ENCODE measurements at places on chromosomes 5 and 9.
A peak's percentile ranks its signal among the peaks of the same experiment; 100 is the strongest.

DNA sequence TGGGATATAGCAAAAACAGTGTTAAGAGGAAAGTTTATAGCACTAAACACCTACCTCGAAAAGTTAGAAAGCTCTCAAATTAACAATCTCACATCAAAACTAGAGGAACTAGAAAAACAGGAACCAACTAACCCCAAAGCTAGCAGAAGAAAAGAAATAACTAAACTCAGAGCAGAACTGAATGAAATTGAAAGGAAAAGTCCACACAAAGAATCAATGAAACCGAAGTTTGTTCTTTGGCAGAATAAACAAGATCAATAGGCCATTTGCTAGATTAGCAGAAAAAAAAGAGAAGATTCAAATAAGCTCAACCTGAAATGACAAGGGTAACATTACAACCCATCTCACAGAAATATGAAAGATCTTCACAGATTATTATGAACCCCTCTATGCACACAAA, 234.8 kb upstream of the ISL1 start:
- no peak for DNase-seq

- DNase-seq, result peak; percentile 66
Measured at GRCh38 chr9:503881-504852, 289.5 kb downstream of the DOCK8 start.

- no peak for DNase-seq
Measured at GRCh38 chr9:134781591-134782302, 98.9 kb upstream of the FCN2 start.

DNA sequence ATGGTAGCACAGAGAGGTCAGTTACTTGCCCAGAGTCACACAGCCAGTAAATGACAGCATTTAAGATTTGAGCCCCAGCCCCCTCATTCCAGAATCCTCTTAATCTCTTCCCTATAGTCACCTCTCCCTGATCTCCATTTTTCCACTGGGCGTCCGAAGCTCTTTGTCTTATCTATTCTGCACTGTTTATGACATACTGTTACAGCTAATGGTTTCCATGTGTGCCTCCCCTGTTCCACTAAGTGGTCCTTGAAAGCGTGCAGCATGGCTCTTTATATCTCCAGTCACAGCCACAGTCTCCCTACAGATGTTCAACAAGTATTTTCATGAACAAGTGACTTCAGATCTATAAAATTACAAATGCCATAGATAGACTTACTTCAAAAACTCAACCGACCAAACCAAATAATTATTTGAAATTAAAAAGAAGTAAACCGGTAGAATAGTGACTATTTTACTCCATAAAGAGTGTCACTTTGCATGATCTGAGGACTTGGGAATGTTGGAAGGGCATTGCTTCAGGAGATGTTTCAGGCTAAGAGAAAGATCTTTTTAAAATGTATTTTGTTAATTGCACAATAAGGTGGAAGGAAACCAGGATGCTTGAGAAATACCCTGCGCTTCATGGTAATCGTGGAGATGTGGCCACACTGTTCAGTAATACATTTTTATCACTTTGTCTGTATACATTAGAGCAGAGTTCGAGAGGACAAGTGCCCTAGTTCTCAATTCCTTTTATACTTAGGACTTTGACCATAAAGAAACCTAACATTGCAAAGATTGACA, 237.2 kb downstream of the FBXL7 start:
- no peak for DNase-seq

GRCh38 chr5:127492854-127493738, 24.3 kb upstream of the PRRC1 start:
- DNase-seq, result peak; percentile 21

- DNase-seq, result no peak
Measured at GRCh38 chr5:114324282-114324681, 37.6 kb upstream of the KCNN2 start.

DNA sequence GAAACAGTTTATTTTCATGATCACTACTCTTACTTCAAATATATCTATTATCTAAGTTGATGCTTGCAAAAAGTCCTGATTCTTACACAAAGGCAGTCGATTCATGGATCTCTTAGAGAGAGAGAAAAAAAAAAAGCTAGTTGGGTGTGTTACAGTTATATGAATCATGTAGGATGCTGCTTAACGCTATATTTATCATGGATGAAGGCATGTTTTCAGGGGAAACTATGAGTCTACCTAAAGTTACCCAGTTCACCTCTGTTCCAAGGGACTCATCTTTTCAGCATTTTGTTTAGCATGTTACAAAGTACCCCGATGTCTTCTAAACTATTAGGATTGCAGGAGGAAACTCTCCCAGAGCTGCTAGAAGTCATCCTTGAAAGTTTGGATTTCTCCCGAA, 13.5 kb downstream of the TMC1 start:
- DNase-seq, result no peak

GRCh38 chr5:128551476-128551875, 13.4 kb upstream of the FBN2 start:
- no peak for DNase-seq

DNA sequence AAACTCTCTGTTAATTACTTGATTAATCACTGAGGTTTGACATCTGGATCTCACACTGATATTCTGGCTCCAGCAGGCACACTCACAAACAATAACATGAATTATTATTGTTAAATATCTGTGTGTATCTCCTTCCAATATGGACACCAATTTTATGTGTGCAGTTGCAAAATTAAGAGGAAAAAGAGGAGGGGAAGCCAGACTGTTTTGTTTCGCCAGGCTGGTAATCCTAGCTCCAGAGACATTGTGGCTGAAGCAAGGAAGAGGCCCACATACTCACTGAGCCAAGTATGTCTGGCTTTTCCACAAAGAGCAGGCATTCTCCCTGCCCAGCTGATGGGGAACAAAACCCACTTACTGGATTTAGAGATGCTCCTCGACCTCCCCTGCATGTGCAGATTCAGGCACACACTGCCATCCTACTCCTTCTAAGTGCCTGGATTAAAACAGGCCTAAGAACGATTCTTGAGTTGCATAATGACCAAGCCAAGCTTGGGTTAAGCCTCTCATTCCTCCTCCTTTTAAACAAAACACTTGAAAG, 181.9 kb downstream of the ESM1 start:
- DNase-seq, result no peak

DNA sequence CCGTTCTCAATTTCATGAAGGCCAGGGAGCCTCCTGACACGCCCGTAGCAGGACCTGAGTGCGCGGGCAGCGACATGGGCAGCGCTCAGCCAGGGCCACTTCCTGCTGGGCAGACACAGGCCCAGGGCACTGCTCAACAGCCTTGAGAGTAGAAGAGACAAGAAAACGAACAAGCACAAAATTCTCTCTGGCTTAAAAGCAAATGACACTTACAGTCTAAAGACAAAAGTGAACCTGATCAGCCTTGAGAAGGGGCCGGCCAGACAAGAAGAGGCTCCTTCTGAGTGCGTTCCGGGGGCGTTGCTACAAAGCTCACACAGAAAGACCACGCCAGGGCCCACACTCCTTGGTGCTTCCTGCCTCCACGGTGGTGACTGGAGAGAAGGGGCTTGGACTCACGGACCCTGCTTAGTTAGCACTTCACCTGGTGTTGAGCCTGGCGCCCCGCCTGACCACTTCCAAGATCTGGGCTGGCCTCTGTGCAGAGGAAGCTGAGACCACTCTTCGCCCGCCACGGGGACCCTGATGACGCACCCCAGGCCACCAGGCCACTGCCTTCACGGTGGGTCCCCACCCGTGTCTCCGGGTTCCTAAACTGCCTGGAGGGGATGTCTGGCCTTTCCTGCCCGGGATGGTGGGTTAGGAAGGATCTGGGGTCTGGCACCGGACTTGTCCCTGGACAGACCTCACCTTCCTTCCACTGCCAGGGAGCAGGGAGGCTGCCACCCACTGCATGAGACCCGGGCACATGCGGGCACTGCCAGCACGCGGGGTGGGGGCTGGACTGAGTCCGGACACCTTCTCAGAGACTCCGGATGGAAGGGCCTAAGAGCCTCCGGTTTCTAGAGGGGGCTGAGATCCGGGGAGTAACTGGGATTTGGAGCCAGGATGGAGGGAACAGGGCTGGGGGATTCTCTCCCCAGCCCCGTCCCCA, 1.3 kb downstream of the SLC12A7 start:
- DNase-seq, result no peak

DNA sequence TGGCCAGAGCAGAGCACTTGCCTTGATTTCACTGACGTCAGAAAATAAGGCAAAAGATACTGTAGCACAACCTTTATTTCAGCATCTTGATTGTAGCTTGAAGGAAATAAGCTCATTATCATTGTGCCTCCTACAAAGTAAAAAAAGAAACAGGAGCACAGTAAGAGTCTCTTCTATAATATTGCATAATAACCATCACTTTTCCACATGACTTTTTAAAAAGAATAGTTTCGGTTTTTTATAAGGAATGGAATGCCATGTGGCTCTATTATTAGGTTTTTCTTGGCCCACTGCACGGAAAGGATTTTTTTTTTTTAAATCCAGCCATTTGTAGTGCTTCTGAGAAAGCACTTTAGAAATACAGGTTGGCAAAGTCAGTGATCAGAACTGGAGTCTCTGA, 655.3 kb downstream of the LRRC70 start:
- no peak for DNase-seq

DNA sequence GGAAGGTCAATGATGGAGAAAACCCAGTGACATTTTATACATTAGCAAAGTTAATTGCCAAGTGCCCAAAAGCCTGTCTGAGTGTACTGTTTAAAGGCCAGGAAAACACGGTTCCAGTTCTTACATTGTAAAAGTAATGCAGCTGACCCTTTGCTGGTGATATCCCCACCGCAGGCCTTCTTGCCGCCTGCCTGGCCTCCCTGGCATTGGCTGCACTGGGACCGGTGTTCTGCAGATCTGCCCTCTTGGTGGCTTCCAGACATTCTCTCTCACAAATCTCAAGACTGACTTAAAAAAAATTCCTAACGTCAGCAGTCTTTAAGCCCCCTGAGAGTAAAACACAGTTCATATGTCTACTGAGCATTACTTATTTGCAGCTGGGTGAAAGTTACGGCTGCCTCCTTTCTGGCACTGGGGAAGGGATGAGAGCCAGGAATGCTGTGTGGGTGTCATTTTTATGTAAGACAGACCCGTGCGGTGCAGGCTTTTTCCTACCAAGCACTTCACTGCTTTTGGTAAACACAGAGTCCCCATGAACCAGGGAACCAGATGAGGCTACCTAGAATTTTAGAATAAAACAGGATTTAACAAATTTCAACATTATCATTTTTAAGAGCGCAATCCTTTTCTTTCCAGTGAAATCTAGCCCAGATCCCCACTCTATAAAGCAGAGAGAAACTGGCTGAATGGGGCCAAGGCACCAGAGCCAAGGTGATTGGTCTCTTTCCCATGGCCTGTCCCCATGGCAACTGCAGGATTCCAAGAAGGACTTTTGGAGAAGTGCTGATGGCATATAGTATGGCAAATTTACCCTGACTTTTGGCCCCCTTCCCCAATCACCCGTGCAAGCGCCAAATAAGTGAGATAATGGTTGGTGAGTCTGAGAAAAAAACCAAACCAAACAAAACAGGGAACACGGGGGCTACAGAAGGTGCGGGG, 80.8 kb downstream of the LMNB1 start:
- no peak for DNase-seq

DNA sequence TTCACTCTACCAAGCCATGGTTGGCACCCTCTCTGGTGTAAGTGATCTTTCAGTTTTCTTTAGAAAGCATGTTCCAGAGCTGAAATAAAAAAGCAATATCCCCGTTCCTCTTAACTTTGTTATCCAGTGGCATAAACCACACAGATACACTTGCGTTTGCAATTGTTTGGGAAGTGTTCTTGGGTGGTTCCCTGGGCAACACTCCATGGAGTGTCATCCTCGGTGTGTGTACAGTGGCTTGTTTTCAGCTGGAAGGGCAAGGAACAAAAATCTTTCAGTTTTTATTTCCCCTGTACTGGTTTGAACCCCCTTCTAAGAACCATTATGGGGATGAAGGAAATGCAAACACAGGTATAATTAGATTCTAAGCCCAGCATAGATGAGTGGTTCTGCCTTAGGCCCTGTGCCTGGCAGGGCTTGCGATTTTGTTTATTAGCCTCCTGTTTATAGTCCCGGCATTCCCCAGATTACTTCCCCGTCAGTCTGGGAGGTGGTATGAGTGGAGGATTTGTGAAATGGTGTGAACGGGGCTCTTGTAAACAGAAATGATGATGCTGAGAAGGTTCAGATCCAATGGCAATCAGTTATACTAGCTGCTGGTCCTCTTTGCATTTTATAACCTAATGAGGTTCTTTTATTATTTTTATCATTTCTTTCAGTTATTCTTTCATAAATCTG, 76.0 kb upstream of the CD180 start:
- no peak for DNase-seq

DNA sequence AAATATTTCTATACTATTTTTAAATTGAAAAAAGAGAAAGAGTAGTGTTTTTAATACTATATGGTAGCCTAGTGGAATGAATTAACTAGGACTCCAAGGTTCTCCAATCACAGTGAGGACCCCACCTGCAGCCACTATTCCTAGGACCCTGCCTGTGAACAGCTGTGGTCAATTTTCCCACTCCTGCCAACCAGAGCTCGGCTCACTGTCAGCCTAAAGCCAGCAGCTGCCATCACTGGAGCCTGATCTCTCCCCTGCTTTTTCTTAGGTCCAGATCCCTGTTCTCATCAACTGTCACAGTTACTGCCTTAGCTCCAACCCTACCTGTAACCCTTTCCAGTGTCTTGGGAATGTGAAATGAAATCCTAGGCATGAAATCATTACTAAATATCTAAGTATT, 25.3 kb downstream of the ARSB start:
- no peak for DNase-seq

GRCh38 chr9:81874931-81875330, 53.3 kb upstream of the SPATA31D4 start:
- no peak for DNase-seq

GRCh38 chr9:133710661-133711427, 27.3 kb downstream of the SARDH start:
- DNase-seq, result no peak

GRCh38 chr5:43571237-43571636, 14.4 kb upstream of the PAIP1 start:
- no peak for DNase-seq

GRCh38 chr9:13127131-13127530, 152.4 kb downstream of the MPDZ start:
- DNase-seq, result no peak

GRCh38 chr9:127066851-127067136, 55.6 kb downstream of the ANGPTL2 start:
- no peak for DNase-seq

GRCh38 chr5:103990064-103990463, 427.5 kb upstream of the NUDT12 start:
- no peak for DNase-seq

GRCh38 chr9:127828262-127829031, 25.8 kb downstream of the FPGS start:
- no peak for DNase-seq

GRCh38 chr5:109945097-109945678, 255.5 kb downstream of the MAN2A1 start:
- no peak for DNase-seq

GRCh38 chr5:143199161-143199560, 204.3 kb downstream of the NR3C1 start:
- no peak for DNase-seq

- no peak for DNase-seq
Measured at GRCh38 chr5:5014586-5015235, 125.4 kb upstream of the ADAMTS16 start.

DNA sequence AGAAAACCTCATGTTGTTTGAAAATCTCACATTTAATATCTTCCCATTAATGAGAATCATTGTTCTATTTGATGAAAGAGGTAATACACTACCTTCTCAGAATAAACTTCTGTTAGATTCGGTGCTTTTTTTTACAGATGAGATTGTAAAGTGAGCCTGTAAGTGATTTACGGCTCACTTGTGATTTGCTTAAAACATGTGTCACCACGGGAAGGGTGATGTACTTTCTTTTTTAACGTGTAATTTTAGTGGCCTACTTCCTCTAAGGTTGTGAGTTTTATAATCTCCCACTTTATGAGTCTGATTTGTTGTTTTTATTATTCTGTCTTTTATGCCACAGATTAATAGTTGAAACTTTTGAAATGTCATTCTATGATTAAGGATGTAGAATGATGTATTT, 15.9 kb downstream of the ANXA1 start:
- DNase-seq, result no peak

Data from activated CD4-positive, alpha-beta T cell treated with anti-CD3 and anti-CD28 coated beads, Interleukin-2, Interleukin-4, amounts not matched to agents 100 ng/mL and 50 ng/mL, durations not matched to agents 16 hours and 8 hours (primary cell).